Stimulated activated CD8-positive, alpha-beta memory T cell treated with anti-CD3 and anti-CD28 coated beads, Interleukin-12 subunit alpha, Interleukin-12 subunit beta, amount 100 ng/mL, for 4 hours (primary cell): ENCODE measurements at places on chromosomes 4 and X.

GRCh38 chrX:17032351-17032750 lies 85.9 kb downstream of the REPS2 start:
- DNase-seq = no peak

- no peak for DNase-seq
Measured at GRCh38 chr4:171849686-171850222, 36.5 kb downstream of the GALNTL6 start.

- DNase-seq = no peak
Measured at GRCh38 chrX:55357236-55357635, 92.5 kb upstream of the PAGE3 start.

GRCh38 chr4:138248058-138248457 lies 5.9 kb upstream of the SLC7A11 start:
- DNase-seq = no peak

DNA sequence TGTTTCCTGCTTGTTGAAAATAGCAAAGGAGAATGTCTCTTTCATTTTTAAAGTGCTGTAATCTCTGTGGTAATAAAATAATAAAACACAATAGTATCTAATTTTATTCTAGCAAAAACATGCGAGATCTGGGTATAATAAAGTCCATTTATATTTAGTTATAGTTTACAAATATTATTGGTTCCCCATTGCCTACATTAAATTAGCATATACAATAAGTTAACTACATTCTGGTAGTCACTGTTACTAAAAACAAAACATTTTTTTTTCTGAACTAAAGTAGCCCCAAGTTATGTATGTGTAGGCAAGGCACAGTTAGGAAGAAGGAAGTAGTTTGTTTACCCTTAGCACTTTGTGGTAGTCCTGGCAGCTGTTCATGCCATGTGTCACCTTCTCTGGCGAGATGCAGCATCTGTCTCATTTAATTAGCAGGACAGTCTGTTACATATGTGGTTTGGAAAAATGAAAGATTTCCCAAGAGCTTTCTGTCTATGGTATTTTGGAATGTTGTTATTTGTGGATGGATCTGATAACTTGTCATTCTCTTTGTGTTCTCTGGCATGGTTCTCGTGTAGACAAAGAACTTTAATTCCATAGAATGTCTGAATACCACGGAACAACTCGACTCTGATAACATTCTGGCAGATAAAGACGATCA lies 231.3 kb upstream of the PITX2 start:
- no peak for DNase-seq

DNA sequence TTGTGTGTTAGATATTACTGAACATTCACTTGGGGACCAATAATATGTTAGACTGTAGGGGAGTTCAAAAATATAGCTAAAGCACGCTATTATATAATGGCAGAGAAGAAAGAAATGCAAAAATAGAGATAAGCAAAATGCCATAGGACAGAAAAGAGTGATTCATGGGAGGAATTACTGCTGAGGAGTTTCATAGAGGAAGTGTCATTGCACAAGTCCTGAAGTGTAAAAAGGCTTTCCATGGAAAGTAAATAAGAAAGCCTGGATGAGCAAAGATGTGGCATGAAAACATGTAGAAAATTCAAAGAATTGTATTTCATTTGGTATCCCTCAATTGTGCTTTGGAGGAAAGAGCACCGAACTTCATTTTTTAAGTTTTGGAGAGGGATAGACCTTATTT lies 14.5 kb downstream of the HMGB2 start:
- no peak for DNase-seq

- no peak for DNase-seq
Measured at GRCh38 chrX:24877854-24878650, 137.7 kb downstream of the ARX start.

- DNase-seq = no peak
Measured at GRCh38 chr4:22593933-22594332, 78.1 kb upstream of the ADGRA3 start.

DNA sequence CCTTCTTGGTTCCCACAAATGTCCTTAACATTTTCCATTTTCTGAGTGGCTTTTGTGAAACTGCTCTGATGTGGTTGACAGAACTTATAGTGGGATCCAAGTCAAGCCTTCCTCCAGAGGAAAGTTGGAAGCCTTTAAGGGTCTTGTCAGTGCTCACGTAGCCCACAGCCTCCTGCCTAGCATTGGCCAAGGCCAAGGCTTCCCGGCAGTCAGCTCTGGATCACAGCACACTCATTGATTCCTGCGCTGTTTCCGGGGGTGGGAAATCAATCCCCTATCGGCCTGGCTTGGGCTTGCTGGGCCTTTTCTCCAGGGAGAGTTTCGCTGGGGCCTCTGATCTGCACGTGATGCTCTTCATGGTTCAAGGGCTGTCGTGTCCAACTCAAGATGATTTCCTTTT lies 76.1 kb downstream of the SLC9A6 start:
- no peak for DNase-seq

DNA sequence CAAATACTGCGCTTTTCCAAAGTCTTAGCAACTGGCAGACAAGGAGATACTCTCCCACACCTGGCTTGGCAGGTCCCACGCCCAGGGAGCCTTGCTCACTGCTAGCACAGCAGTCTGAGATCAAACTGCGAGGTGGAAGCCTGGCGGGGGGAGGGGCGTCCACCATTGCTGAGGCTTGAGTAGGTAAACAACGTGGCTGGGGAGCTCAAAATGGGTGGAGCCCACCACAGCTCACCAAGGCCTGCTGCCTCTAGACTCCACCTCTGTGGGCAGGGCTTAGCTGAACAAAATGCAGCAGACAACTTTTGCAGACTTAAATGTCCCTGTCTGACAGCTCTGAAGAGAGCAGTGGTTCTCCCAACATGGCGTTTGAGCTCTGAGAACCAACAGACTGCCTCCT lies 23.0 kb upstream of the NFKB1 start:
- DNase-seq = no peak

- DNase-seq = no peak
Measured at GRCh38 chrX:48792219-48792618, 5.8 kb downstream of the GATA1 start.

GRCh38 chrX:44669626-44670025 lies 127.0 kb upstream of the FUNDC1 start:
- no peak for DNase-seq

GRCh38 chr4:52665592-52665991 lies 6.5 kb upstream of the USP46 start:
- DNase-seq = no peak

GRCh38 chr4:38738940-38739803 lies 43.6 kb downstream of the TLR10 start:
- DNase-seq = no peak

DNA sequence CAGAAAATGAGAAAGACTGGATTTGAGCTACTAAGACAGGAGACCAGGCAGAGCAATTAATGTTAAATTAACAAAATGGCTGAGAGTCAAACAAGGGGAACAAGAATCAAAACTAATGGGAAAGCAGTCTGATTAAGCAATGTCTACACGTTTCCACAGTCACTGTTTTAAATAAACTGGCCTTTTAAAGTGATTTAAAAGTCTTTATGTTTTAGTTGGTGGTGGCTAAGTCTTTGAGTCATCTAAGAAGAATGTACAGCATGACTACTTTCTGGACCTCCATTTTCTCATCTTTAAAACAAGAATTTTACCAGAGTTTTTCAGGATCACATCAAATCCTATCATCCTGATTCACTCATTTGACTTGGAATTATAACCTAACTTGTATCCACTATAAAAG lies 233.8 kb downstream of the ENOX2 start:
- DNase-seq = no peak

GRCh38 chr4:114286262-114286810 lies 306.9 kb upstream of the ARSJ start:
- DNase-seq = no peak

DNA sequence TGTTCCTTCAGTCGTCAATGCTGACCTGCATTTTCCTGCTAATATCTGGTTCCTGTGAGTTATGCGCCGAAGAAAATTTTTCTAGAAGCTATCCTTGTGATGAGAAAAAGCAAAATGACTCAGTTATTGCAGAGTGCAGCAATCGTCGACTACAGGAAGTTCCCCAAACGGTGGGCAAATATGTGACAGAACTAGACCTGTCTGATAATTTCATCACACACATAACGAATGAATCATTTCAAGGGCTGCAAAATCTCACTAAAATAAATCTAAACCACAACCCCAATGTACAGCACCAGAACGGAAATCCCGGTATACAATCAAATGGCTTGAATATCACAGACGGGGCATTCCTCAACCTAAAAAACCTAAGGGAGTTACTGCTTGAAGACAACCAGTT lies 12.6 kb downstream of the TLR8 start:
- DNase-seq = no peak

DNA sequence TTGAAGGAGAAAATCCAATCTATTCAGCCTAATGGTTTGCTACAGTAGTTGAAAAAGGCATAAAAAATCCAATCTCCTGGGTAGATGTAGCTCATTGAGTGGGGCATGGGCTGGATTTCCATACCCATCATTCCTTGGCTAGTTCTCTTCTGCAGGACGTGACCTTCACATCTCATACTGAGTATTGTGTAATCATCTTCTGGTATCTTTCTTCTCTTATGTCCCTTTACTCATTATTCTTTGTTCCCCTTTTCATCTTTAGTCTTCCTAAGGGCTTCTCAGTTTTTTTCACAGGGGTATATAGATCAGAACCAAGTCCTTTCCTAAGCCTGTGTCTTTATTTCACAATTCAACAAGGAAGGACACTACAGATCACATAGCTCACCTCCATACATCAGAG lies 727.6 kb upstream of the MAGEB2 start:
- no peak for DNase-seq

DNA sequence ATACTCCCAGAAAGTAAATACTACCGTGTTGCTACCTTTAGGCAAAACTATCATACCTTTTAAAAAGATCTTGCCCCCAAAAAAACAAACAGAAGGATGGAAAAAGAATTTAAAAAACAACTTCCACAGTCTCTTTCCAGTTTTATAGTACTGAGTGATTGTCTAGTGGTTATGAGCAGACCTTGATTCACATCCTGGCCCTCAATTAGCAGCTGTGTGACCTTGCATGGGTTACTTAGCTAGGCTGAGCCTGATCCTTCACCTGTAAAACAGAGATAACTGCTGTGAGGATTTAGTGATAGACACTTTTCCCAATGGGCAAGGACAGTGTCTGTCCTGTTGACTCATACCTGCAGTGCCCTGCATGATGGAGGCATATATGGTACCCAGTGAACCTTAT lies 49.0 kb downstream of the SMAD1 start:
- no peak for DNase-seq

GRCh38 chr4:84878546-84878945 lies 87.9 kb downstream of the WDFY3 start:
- no peak for DNase-seq

- no peak for DNase-seq
Measured at GRCh38 chr4:72582853-72583252, 13.8 kb upstream of the ADAMTS3 start.

DNA sequence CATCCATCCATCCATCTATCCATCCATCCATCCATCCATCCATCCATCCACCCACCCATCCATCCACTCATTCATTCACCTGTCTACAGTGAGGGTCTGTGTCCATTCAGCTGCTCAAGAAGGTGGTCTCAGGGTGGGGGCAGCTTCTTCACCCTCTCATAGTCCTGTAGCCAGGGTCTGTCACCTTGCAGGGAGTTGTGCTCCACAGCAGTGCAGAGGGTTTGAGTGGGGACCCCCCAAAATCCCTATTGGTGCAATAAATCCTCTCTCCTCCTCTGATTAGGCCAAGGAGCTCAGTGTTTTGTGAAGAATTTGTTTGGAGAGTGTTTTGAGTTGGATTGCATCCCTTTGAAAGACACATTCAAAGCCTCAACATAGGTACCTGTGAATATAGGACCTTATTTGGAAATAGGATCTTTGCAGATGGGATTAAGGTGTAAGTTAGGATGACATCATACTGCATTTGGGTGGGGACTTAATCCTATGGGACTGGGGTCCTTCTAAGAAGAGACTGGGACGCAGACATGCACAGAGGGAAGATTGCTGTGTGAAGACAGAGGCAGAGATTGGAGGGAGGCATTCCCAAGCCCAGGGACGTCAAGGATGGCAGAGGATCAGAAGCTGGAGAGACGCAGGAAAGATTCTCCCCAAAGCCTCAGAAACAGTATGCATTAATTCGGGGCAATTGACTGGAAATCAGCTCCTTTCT lies 12.0 kb downstream of the P2RY8 start:
- DNase-seq = no peak

GRCh38 chrX:12447448-12448064 lies 309.3 kb downstream of the FRMPD4 start:
- DNase-seq = no peak

- DNase-seq = no peak
Measured at GRCh38 chr4:3360777-3361176, 68.0 kb downstream of the RGS12 start.

GRCh38 chr4:135204311-135204710 lies 1002.7 kb upstream of the PABPC4L start:
- no peak for DNase-seq

DNA sequence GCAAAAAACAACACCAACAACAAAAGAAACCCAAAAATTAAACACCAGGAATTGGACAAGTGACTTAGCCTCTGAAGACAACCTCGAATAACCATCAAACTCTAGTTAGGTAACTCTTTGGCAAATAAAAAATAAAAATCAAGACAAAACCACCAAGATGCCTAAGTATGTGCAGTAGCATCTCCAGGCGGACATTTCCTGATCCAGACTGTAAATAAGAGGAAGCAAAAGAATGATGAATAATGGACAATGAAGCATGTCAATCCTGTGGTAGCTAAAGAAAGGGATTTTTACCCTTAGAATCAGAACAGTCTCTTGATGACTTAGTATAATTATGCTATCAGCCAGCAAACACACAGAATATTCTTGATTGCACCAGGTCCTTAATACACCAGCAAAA lies 276.7 kb upstream of the DIAPH2 start:
- no peak for DNase-seq

GRCh38 chr4:101801958-101802357 lies 11.4 kb downstream of the BANK1 start:
- DNase-seq = no peak

DNA sequence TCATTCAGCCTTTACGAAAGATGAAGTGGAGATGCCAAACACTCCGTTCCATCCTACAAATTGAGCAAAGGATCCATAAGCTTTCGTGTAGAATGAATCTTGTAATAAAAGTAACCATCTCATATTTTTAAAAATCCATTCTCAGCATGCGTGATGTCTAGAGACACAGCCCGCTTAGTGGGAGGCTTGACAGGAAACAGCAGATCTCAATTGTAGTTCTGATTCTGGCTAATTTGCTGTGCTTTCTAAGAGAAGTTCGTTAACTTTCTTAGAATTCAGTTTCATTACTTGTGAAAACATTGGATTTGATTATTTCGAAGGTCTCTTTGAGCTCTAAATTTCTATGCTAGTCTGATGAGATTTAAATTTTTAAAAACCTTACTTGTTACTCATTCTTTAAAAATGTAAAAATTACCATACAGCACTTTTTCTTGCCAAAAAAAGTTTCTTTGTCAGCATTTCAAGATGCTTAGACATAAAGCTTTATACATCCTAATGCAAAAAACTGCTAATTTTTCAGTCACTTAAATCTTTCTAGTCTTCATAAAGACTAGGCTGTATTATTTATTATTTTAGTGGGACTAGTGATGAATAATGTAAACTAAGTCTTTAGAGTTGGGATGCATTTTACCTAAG lies 66.9 kb upstream of the NEIL3 start:
- no peak for DNase-seq

GRCh38 chr4:125677665-125678307 lies 363.0 kb downstream of the FAT4 start:
- no peak for DNase-seq
